Upper lobe of left lung (tissue), 6 donors: ENCODE measurements at places on chromosomes 4 and X. TPM values are rescaled to one million over a fixed set of nuclear protein-coding genes. Genes with fewer than 3 reads are reported as not detected.

PWWP3B gene
- total RNA-seq: not detected

DNA sequence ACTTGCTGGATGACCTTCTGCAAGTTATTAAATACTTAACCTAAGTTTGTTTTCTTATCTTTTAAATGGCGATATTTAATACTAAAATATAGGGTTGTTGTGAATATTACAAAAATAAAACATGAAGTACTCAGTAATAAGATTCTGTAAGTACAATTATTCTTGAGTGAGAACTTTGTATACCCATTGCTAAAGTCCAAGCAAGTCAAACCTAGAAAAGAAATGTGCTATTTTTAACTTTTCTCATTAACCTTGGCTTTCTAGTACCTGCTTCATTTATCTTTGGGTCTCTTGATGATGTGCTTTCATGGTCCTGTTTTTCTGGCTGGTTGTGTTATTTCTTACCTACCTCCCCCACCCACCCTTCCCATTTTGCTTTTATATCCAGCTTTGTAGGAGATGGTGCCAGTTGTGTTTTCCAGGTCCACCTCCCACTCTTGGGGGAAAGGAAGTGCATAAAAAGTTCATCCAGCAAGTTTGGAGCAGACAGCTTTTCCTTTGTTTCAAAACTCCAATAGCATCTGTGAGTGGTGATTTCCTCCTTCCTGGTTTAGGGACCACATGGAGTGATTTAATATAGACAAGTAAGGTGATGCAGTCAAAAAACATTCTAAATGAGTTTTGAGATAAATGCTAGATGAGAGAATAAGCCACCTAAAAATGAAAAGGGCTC, 7.5 kb upstream of the CXCL8 start:
- DNase-seq: no peak

DNA sequence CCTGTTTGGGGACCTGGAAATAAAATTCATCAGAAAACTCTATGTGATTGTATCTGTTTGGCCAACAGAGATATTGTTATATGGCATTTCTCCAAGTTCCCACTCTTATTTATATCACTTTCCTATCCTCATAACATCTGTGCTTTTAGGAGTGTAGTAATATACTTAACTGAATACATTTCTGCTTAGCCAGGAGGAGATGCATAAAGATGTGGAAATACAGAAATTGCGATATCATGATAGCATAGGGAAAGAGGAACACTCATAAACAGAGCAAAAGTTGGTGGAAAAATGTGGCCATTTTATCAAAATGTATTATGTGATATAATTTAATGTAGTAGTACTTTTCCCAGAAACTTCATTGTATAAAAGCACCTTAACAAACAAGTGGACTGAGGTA, 46.1 kb upstream of the TSPAN7 start:
- DNase-seq: no peak

- DNase-seq: no peak
These were observed 78.0 kb downstream of the NAA11 start for GRCh38 chr4:79247695-79248394.

DNA sequence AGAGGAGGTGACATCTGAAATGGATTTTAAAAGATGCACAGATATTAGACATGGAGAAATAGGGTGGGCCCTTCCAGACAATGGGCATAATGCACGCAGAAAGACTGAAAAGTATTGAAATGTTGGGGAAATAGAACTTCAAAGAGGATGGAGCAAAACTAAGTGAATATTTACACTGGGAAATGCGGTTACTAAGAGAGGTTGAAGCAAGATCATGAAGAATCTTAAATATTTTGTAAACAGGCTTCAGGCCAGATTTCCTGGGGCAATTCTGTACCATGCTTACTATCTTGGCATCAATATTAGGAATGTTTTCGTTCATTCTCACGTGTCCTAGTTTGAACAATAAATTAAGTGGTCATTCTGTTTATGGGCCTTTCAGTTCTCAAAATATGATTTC, 216.3 kb downstream of the ADAMTS3 start:
- no peak for DNase-seq

DNA sequence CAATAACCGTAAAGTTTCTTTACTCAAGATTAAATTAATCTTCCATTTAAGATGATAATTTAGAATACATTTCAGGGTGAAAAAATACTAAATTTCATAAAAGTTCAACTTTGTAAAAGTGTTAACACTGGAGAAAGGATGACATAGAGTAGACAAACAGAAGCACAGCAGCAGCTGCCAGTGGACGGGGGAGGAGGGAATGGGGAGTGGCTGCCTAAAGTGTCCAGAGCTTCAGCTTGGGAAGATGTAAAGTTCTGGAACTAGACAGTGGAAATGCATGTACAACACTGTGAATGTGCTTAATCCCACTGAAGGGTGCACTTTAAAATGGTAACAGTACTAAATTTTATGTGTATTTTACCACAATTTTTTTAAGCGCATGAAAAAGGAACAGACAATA, 39.9 kb downstream of the RELL1 start:
- DNase-seq: no peak

DNA sequence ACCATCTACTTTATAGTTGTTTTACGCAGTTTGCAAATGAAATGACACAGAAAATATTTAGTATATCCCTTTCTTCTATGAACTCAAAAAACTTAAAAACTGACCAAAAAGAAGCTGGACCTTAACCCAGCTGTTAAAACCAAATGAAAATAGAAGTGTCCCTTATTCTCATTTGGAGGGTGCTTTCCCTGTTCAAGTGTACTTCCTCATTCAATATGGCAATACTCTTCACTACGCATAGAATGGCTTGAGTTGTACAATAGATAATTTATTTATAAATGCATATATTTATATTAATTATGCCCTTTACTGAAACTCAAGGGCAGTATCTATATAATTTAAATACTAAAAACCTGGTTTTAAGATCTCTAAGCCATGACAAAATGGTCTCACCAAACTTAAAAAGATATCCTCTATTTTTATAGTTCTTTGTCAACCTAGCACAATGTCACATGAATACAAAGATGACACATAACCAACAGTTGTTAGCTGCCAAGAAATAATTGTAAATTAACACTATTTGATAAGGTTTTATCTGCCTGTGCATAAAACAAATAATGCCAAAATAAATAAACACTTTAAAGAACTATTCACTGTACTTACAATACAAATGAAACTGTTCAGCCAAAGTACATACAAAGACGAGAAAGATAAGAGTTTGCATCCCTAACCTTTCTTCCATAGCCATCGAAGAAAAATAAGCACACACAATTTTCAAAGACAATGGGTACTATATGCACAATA, 25.2 kb downstream of the YTHDC1 start:
- no peak for DNase-seq

ZMYM3 gene
- 12.8 TPM for total RNA-seq

CRLF2 gene
- 0.46 TPM for total RNA-seq
